ENCODE measurements at places on chromosomes 3 and 15.

DNA sequence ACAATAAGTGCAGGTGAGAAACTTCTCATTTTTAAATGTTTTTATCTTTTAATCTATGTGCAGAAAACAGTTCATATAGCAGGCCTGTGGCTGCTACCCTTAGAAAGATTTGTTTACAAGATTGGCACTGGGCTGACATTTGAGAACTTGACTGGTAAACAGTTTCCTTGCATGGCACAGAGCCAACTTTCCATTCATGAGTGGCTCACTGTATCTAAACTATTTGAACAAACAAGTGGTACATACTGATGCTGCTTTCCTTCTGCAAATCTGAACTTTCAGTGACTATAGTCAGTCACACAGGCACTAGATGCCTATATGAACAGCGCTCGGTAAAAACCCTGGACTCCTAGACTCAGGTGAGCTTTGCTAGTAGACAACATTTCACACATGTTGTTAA lies 6.3 kb upstream of the GTPBP8 start:
- peak; percentile 39 for DNase-seq

GRCh38 chr3:117606866-117607265 lies 897.3 kb downstream of the TUSC7 start:
- no peak for DNase-seq

GRCh38 chr15:66994927-66995656 lies 70.3 kb upstream of the SMAD3 start:
- DNase-seq, result peak; percentile 54

DNA sequence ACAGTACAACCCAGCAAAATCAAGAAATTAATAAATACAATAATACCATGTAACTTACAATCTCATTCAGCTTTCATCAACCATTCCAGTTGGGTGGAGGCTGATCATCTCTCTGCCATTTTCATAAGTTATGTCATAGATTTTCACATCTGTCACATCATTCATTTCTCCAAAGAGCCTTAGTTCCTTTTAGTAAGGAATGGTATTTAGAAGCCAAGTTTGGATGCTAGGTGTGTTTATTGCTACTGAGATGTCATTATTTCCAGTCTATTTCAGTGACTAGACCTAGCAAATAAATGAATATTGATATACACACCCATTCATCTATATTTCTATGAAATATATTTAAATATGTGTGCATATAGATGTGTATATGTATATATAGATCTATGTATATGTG lies 2.7 kb upstream of the UBL7 start:
- DNase-seq, result no peak

DNA sequence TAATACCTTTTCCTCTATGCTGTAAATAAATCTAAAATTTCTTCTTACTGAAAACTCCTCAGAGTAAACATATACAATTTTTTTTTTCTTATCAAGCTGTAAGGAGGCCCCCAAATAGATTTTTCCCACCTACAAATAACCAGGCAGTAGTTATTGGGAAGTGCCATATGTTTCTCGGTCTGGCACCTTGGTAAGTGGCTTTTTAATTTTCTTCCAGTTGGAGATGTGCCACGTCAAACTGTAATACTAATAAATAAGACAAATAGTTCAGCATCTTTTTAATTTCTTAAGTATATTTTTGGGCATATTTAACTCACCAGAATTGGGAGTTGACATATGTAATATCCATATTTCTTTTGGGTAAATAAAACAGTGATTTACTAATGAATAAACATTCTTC lies 346.3 kb downstream of the DIPK2A start:
- DNase-seq, result no peak

- DNase-seq, result no peak
Measured at GRCh38 chr3:181735911-181736310, 24.2 kb downstream of the SOX2 start.

Data from cardiac fibroblast (primary cell).